ENCODE measurements at places on chromosomes 7 and 10.
A peak's percentile ranks its signal among the peaks of the same experiment; 100 is the strongest.

- DNase-seq = no peak
Observed at GRCh38 chr7:110960811-110961210, 130.1 kb upstream of the LRRN3 start.

- DNase-seq = no peak
Observed at GRCh38 chr10:34696423-34696822, 118.7 kb downstream of the PARD3 start.

GRCh38 chr7:158766570-158767281, 62.1 kb upstream of the NCAPG2 start:
- no peak for DNase-seq

GRCh38 chr7:99792967-99793366, 9.0 kb upstream of the CYP3A4 start:
- no peak for DNase-seq

DNA sequence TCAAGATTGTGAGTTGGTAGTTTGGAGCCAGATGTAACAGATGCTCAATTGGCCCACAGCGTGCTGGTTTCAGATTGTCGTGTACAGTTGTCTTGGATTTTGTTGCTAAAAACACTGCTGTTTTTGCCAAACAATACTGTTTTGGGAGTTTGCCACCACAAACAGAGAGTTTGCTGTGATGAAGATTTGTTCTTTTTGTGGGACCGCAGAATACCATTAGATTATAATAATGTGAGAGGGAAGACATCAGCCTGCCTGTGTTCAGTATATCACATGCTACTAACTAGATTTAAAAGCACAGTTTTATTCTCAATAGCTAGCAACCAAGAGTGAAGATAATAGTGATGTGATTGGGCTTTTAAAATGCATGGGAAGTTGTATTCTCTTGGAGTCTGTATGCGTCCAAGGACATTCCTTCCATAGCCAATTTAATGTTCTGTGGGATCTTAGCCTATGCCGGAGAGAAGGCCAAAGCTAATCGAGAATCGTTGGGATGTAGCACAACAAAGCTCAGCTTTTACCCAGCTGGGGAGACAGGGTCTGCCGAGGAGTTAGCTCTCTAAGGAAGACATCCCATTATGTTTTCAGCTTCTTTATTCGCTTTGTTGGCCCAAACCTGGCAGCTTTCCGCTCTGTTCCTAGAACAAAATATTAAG, 18.7 kb upstream of the ITGA8 start:
- DNase-seq = peak; percentile 49

DNA sequence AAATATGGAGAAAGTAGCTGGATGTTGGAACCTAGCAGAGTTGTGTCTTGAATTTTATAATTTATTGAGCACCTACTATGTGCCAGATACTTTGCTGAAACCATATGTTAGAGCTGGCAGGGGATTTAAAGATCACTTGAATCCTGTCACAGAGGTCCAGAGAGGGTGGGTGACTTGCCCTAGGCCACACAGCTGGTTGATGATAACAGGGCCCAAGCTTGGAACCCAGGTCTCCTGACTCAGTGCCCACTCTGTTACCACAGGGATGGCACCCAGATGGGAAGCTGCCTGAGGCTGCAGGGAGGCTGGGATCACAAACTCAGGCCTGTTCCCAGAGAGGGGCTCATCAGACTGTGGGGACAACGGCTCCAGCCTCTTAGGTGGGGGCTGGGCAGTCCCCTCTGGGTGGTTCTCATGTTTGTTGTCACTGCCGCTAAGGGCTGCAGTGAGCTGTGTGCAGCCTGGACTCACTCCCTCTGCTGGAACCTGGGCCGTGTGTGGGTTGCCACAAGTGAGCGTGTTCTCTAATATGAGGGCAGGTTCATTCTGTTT, 18.6 kb downstream of the GOLGA7B start:
- DNase-seq = no peak

DNA sequence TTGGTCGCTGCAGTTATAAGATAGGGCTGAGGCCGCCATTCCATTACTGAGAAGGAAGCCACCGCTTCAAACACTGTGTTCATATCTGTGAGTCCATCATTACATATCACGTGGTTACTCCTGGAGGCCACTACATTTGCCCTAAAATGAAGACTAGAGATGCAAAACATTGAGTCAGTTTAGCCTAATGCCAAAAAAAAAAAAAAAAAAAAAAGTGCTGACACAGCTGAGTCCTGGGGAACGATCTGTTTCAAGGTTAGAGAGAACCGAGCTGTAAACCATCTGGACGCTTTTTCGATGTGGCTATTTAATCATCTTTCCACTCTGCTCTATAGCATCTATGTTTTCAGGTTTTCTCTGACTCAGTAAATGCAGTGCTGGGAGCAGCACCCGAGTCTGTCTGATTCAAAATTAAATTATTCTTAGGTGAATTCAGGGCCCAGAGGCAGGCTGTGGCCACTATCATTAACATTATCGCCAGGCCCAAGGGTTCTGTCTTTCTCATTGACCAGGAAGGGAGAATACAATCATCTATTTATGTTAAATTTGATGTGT, 449.1 kb downstream of the PAXIP1 start:
- DNase-seq = no peak

DNA sequence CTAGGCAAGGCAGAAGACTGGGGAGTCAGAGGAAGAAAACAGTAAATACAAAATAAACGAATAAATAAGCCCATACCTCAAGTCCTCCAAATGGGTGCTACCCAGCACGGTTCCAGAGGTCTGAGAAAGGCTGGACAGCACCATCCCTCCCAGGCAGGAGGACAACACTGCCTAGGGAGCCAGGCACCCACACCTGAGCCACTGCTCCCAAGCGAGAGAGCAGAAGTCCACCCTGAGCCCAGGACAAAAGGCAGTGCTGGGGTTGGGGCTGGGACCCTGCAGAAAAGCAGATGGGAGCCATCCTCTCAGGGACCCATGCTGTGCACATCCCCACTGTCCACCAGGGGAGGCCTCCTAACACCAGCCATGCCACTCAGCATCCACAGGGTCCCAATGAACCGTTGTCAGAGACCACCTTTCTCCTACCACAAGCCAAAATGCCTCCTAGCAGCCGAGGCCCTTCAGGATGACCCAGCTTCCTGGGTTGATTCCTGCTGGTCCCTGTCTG, 16.2 kb downstream of the GFRA1 start:
- no peak for DNase-seq

- no peak for DNase-seq
Observed at GRCh38 chr7:123198111-123198510, 1.7 kb downstream of the SLC13A1 start.

- no peak for DNase-seq
Observed at GRCh38 chr7:133431134-133431724, 178.4 kb downstream of the EXOC4 start.

GRCh38 chr10:80205477-80206276, at the start of gene ANXA11:
Gene ANXA11 (minus strand): TSS chr10:80205537. CDS start chr10:80172861, 32,676 bp downstream.
- peak; percentile 51 for DNase-seq

DNA sequence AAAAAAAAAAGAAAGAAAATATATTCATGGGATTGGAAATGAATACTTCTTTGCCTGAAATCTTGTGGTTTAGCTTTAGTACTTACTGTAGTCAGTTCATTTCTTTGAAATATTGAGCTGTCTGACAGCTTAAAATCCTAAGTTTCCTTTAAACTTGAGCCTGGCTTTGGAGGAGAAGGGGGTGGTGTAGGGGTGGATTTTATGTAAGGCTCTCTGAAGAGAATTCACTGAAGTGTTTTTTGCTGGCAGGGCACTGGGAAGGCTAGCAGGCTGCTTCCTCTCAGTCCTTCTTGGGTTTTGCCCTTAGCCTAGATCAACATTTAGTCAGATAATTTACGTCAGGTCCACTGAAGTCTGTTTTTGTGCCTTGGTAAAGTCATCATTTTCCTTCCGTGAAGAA, 516.5 kb downstream of the AUTS2 start:
- no peak for DNase-seq

GRCh38 chr7:38409531-38409930, 136.1 kb upstream of the TARP start:
- no peak for DNase-seq

- no peak for DNase-seq
Observed at GRCh38 chr10:1392127-1392526, 335.9 kb downstream of the WDR37 start.

GRCh38 chr10:4947039-4947634, 16.1 kb upstream of the AKR1C1 start:
- DNase-seq = no peak

DNA sequence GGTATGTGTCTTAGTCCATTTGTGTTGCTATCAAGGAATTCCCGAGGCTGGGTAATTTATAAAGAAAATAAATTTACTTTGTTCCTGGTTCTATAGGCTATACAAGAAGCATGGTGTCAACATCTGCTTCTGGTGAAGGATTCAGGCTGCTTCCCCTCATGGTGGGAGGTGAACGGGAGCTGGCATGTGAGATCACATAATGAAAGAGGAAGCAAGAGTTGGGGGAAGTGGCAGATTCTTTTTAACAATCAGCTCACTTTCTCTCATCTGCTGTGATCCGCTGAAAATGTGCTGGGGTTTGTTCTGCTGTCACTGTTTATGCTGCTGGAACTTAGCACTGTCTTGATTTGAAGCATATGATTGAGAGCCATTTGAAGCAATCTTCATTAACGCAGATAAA, 730.0 kb upstream of the SORCS1 start:
- DNase-seq = peak; percentile 52

- no peak for DNase-seq
Observed at GRCh38 chr7:150742286-150742968, 5.2 kb downstream of the GIMAP5 start.

DNA sequence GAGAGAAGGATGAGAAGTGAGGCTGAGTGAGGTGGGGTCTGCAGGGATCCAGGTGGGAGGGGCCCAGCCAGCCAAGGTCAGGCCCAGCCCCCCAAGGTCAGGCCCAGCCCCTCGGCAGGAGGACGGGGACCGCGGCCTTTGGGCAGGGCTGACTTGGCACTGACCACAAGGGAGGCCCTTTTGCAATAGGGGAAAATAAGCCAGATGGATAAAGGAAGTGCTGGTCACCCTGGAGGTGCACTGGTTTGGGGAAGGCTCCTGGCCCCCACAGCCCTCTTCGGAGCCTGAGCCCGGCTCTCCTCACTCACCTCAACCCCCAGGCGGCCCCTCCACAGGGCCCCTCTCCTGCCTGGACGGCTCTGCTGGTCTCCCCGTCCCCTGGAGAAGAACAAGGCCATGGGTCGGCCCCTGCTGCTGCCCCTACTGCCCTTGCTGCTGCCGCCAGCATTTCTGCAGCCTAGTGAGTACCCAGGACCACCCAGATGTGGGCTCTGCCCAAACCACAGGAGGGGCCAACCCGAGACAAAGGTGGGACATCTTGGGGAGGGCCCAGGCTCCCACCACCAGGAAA, at the start of gene PILRA:
TSS of gene PILRA (plus strand) at position 227 of the 571 bp plus-strand sequence. CDS start at position 397, 170 bp downstream.
- peak; percentile 37 for DNase-seq
